ENCODE measurements at places on chromosomes 1 and 21. TPM values are rescaled to one million over a fixed set of nuclear protein-coding genes. Genes with fewer than 3 reads are reported as not detected.
A peak's percentile ranks its signal among the peaks of the same experiment; 100 is the strongest.

DENND2C gene
- polyA plus RNA-seq: 4.6 TPM

NEXN gene
- polyA plus RNA-seq: 388 TPM

RHOU gene
- polyA plus RNA-seq: 18.9 TPM

CLDN8 gene
- polyA plus RNA-seq: not detected

SPATA46 gene
- polyA plus RNA-seq: not detected

TMEM125 gene
- not detected for polyA plus RNA-seq

NTMT2 gene
- polyA plus RNA-seq: 0.85 TPM

RAP1GAP gene
- 1.0 TPM for polyA plus RNA-seq

SAMD11 gene
- polyA plus RNA-seq: 6.6 TPM

CELA2A gene
- polyA plus RNA-seq: not detected

SLFNL1 gene
- polyA plus RNA-seq: 0.92 TPM

FMO5 gene
- 2.3 TPM for polyA plus RNA-seq

NPHS2 gene
- not detected for polyA plus RNA-seq

GRCh38 chr1:193558491-193559028, 372.1 kb upstream of the B3GALT2 start:
- DNase-seq: no peak

- no peak for DNase-seq
Observed at GRCh38 chr21:26588446-26588845, 15.4 kb upstream of the CYYR1 start.

DNA sequence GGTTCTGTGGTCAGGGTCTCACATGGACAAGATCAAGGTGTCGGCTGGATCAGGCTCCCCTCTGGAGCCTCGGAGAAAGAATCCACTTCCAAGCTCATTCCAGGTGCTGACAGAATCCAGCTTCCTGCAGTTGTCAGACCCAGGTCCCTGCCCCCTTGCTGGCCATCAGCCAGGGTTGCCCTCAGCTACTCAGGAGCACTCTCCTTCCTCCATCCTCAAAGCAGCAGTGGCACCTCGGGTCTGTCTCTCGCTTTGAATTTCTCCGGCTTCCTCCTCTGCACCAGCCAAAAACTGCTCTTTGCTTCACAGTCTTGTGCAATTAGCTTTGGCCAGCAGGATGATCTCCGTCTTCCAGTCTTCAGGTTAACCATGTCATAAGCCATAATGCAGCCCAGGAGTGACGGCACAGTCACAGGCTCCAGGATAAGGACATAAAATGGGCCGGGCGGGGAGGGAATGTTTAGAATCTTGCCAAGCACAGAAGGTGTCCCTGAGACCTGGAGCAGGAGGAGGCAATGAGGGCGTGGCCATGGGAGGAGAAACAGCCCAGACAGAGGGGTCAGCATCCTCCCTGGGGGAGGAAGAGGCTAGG, 79.4 kb upstream of the SLC25A33 start:
- DNase-seq: no peak

DNA sequence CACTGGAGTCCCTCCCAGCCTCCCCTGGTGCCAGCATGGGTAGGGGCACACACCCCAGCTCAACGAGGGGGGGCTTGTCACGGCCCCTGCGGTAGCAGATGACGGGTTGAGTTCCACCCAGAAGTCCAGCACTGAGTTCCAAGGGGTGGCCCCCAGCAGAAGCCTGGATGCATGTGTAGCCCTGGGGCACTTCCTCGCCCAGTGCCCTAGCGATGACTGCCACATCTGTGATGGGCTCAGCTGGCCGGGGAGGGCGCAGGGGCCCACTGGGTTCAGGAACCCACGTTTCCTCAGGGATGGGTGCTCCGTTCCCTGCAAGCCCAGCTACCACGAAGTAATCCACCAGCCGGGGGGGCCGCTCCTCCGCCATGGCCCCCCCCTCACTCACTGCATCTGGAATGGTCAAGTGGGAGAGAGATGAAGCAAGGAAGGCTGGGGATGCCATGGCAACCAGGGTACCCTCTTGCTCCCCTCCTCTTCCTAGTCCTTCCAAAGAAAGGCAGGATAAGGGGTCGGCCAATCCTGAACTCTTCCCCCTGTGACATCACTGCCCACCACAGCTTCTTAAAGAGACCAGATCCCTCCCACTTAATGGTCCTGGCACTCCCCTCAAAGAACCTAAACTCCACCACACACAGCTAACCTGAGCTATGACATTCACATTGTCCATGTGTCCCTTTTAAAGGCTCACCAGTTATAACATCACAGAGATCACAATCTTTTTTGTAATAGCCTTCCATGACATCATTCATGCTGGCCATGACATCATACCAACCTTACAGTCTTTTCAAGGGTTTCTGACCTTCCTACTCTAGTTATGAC, 2.3 kb downstream of the DENND4B start:
- no peak for DNase-seq

DNA sequence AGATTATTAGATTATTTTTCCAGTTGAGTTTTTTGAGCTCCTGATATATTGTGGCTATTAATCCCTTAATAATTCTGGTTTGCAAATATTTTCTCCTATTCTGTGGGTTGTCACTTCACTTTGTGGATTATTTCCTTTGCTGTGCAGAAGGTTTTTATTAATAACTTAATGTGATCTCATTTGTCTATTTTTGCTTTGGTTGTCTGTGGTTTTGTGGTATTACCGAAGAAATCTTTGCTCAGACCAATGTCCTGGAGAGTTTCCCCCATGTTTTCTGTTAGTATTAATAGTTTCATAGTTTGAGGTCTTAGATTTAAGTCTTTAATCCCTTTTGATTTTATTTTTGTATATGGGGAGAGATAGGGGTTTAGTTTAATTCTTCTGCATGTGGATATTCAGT, 7.1 kb upstream of the TBX19 start:
- DNase-seq: no peak

- no peak for DNase-seq
Observed at GRCh38 chr1:52032785-52033131, 852 bp downstream of the KTI12 start.

- DNase-seq: no peak
Observed at GRCh38 chr1:111976842-111977241, 12.6 kb downstream of the KCND3 start.

DNA sequence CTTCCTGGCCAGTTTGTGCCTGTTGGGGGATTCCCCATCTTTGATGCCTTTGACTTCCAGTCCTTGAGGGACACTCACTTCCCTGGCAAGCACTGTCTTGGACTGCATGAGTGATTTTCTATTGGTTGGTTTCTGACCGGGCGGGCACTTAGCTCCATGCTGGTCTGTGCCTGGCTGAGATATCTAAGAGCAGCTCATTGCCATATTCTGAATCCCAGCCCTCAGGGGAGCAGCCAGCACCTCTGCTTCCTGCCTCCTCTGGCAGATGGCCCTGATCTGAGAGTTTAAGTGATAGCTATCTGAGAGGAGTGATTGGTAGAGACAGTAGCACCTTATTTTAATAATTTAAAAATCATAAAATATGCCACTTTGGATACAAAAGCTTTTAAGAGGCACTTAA, 52.5 kb downstream of the DISC1 start:
- DNase-seq: no peak

GRCh38 chr1:18347559-18347958, 133.2 kb upstream of the KLHDC7A start:
- DNase-seq: no peak

GRCh38 chr1:229529639-229530038, 21.5 kb upstream of the NUP133 start:
- DNase-seq: no peak

- peak; percentile 31 for DNase-seq
Observed at GRCh38 chr1:231601824-231602672, 24.5 kb upstream of the DISC1 start.

DNA sequence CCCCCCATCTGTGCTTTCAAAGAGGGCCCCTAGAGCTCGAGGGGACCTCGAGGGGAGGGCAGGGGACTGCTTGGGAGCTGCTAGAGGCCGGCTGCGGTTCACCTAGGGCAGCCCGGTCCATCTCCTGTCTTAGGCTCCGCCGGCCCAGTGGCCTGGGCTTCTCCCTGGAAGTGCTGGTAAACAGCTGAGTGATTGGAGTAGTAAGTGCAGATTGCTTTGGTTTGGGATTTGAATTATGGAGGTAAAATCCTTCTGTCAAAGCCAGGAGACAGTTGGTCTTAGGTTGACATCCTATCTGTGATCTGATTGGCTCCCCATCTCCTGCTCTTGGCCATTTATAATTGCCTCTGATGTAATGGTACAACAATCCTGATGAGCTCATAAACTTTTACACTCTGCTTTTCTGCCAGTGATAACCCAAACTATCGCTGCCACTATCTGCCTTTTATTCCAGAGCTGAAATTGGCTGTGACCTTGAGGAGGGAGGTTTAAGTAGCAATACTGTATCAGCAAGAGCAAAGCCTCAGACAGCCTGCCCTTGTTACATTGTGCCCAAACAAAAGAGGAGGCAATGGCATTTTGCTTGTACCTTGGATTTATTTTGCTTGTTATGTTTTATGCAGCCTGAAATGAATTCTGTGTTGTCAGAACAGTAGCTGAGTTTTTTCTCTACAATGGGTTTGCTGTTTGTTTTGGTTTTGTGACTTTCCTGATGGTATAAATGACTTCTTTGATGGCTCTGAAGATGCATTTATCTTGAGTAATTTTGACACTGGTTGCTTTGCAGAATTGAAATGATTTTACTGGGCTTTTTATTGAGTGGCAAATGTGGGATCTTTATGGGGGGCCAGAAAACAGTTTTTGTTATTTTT, 2.4 kb downstream of the ARID1A start:
- DNase-seq: peak; percentile 86

- DNase-seq: no peak
Observed at GRCh38 chr1:30648408-30649000, 74.9 kb downstream of the MATN1 start.

GRCh38 chr1:238488401-238488800, 597.7 kb upstream of the ZP4 start:
- no peak for DNase-seq

DNA sequence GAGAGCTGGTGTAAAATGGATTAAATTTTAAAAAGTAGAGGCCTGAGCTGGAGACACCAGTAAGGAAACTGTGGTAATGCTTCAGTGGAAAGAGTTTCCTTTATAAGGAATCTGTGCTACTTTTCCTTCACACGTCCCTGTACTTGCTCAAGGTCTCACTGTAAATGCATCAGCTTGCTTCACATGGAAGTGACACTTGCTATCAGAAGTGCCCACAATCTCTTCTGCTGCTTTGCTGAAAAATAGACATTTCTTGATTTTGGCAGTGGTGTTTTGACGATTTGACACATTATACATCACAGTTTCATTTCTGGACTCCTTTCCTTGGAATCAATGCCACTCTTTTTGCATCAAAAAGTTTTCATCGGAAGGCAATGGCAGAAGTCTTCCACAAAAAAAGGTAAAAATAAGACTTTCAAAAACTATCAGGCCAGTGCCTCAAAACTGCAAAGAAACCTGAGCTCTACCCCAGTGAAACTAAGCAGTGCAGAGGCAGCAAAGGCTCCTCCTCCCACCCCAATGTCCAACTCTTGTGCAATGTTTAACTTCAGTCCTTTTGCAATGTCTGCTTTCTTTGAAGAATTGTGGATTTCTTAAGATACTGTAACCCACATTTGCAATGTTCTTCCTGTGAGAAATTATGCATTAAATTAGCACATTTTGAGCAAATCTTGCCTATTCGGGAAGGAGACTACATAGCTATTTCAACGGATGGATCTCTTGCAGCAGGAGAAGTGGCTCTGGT, 18.4 kb upstream of the TSPAN2 start:
- no peak for DNase-seq

DNA sequence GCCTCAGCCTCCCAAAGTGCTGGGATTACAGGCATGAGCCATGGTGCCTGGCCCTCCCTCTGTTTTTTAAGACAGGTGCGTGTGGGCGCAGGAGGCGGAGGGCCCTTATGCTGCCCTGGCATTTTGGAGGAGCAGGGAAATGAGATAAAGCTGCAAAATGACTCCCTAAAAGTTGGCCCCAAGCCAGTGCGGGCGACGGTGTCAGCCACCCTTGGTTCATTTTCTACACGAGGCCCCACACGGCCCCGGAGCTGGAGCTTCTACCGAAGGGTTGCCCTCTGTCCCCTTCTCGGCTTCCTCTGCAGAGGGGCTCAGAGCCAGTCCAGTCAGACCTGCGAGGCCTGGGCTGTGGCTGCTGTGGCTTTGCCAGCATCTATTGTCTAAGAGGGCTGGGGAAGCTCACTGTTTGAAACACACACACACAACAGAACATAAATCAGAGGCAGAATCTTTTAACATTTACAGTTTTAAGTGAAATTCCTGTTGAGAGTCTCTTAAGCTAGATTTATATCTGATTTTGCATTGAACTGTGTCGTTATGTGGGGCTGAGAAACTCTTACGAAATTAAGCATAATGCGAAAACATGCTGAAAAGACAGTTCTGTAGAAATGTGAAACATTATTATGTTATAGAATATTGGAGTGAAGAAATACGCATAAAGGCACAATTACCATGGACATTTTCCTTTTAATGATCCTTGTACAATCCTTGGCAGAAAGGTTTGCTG, 255.9 kb downstream of the CAMTA1 start:
- no peak for DNase-seq

GRCh38 chr1:156148216-156148615, 5.2 kb upstream of the SEMA4A start:
- no peak for DNase-seq

- DNase-seq: no peak
Observed at GRCh38 chr1:113786069-113786468, 26.2 kb downstream of the RSBN1 start.

GRCh38 chr1:210292231-210292871, 36.4 kb upstream of the HHAT start:
- DNase-seq: peak; percentile 53

GRCh38 chr1:8821084-8821483, 3.6 kb upstream of the RERE start:
- DNase-seq: no peak

DNA sequence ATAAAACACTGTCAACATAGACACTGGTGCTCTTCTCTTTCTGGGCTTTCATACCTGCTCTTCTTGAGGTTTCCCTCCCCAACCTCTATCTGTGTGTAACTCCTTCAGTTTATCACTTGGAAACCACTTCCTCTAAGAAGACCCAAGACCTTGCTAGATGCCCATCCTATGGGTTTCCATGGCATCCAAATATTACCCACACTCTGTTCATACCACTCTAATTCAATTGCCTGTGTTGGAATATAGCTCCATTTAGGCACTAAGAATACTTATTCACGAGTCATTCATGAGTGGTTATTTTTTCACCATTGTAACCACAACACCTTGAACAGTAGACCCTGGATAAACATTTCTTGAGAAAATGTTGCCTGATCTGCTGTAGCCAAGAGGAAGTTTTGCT, 231.1 kb upstream of the SGIP1 start:
- no peak for DNase-seq

DNA sequence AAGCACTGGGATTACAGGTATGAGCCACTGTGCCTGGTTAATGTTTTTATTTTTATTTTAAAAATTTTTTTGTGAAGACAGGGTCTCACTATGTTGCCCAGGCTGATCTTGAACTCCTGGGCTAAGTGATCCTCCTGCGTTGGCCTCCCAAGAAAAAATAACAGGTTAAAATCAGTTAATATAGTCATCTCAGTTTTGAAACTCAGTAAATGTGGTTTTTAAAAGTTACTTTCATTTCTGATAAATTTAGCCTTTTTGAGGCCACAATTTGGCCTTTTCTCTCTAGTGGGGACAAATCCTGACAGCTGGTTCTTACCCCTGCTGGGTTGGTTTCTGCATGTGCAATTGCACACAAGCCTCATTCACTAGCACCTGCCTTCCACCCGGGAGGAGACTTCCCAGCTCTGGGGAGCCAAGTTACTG, 13.3 kb downstream of the PMF1 start:
- no peak for DNase-seq

GRCh38 chr1:9101510-9102146, 27.3 kb downstream of the GPR157 start:
- DNase-seq: peak; percentile 39

GRCh38 chr1:119492763-119493162, 14.2 kb upstream of the HSD3B1 start:
- DNase-seq: no peak

- DNase-seq: peak; percentile 73
Observed at GRCh38 chr1:160400646-160401486, 502 bp downstream of the VANGL2 start.

- DNase-seq: no peak
Observed at GRCh38 chr1:226506921-226507320, 41.6 kb upstream of the STUM start.

Measured in muscle of back (tissue), 13 donors.